Right hindlimb (tissue), 1 donor: ENCODE measurements at places on chromosomes 12 and 14.

- no peak for DNase-seq
These were observed 20.0 kb downstream of the MAP3K9 start for GRCh38 chr14:70789361-70789760.

DNA sequence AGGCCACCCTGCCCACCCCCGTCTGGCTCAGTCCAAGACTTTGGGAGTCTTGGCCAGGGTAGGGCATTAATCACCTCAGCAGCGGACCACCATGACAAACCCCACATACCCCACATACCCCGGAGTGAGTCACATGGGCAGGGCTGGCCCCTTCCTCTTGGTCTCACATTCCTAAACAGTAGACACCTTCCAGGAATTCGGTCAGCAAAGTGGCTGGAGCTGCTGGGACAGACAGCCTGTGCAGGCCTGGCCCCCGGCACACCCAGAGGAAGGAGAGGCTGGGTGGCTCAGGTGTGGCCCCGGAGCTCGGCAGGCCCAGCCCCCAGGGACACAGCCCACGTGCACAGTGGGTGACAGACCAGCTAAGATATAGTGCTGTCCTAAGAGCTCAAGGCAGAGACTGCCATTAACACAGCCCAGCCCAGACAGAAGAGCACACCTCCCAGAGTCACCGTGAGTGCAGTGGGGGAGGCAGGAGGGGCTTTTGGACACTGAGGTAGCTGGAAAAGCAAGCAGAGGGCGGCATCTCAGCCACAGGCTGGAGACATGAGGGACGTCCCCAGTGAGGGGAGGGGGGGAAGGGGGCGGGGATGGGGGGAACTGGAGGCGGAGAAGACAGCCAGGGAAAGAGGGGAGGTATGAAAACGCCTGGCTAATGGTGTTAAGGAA, 24.0 kb downstream of the CCDC85C start:
- no peak for DNase-seq

GRCh38 chr12:90086281-90086680, 377.6 kb upstream of the ATP2B1 start:
- no peak for DNase-seq

GRCh38 chr14:73576391-73576790, 7.4 kb downstream of the ACOT2 start:
- DNase-seq: no peak

GRCh38 chr12:27480016-27480415, 33.5 kb downstream of the SMCO2 start:
- no peak for DNase-seq
